ENCODE measurements at places on chromosomes 1 and 21. TPM values are rescaled to one million over a fixed set of nuclear protein-coding genes. Genes with fewer than 3 reads are reported as not detected.

GRCh38 chr1:3594706-3595377 lies 16.5 kb downstream of the MEGF6 start:
- no peak for DNase-seq

DNA sequence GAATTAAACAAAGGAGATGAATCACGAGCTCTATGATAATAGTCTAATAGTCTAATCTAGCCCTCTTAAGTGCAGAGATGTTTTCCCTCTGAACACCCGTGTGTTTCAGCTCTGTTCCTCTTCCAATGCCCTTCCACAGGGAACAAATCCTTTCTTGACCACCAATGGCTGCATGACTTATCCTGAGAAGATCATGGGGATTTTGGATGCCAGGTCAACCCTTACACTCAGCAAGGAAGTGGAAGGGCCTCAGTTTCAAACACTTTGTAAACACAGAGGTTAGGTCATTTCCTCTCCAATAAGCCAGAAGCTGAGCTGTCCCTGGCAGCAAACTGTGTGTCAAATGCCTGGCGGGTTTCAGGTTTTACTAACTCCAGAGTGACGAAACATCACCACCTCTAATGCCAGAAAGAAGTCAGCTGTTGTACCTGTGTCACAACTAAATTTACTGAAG lies 200.0 kb downstream of the GABPA start:
- peak; percentile 92 for DNase-seq

DNA sequence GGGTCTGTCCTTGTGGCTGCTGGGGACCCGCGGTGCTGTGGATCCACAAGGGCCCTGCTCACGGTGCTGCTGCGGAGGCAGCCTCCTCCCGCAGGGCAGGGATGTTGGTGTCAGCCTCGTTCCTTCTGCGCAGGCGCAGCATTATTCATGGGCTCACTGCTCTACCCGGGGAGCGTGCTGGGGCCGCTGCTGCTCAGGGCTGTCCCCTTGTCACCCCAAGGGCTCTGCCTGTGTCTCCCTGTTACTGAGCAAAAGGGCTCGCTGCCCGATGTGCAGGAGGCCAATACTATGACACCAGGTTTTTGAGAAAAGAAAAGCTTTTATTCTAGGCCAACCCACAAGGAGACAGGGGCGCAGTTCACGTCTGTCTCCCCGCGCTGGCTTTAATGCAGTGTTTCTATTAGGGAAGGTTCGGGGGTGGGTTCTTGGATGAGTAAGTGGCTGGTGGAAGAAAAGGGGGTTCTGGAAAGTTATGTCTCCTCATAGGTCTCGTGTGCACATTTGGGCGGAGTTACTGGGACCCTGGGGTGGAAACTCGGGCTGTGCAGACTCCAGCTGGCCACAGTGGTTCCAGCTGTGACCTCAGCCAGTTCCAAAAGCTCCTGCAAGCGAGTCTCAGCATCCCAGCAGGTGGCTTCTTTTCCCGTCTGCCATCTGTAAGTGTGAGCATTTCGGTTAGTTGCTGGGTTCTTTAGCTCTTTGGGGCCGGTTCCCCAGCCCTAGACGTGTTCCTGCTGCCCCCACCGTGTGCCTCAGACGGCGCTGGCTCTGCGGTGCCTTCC lies 40.8 kb upstream of the LRRC3 start:
- DNase-seq, result no peak

DNA sequence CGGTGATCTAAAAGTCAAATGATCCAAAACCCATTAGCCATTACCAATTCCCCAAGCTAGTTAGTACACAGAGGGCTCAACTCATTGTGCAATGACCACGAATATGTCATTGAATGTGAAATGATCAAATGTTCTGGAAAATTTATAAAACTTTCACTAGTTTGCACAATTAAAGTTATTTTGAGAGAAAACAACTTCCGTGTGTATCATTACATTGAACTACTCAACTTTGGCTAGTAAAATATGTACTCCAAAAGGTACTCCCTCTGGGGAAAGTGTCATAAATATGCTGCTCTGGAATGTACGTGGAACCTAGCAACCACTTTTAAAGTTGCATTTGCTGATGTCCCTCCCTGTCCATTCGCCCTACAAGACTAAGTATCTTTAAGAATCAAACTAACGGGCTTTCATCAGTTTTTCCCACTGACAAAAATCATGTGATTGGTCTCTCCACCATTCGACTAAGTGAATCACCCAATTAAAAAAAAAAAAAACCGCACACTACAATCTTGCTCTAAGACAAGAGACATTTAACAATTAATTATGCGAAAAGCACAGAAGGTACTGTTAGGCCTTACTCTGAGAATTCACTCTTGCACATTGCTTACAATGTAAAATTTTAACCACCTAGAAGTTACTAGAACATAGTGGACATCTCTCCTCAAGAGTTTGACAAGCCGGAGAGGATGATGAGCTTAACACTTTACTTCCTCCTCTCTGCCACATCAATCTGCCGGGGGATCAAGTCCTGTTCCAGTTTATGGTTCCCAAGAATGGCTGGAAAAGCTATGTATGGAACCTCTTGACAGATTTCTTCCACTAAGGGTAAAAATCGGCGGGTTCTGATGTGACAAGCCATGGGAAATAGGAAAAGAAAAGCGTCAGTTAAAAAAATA lies 1.2 kb downstream of the ACBD3 start:
- no peak for DNase-seq

DNA sequence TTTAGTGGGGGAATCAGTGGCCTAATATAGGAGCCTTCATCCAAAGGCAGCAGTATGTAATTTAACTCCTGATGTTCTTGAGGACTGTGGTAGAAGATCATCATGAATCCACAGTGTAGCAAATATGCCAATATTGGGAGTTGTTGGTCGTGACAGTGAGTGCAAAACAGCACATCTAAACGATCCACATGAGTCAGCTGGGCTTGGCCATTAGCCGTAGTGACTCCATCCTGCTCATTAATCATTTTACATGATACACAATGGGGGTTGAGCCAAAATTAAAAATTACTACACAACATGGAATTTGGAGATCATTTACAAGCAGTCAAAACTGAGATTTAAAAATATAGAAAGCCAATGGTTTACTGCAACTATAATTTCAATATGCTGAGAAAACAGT lies 653.9 kb upstream of the CAMK1G start:
- peak; percentile 76 for DNase-seq

- no peak for DNase-seq
These were observed 16.8 kb upstream of the NID1 start for GRCh38 chr1:236081546-236082227.

- DNase-seq, result peak; percentile 71
These were observed 46.9 kb downstream of the HLX start for GRCh38 chr1:220926146-220926545.

- DNase-seq, result peak; percentile 58
These were observed 154.4 kb downstream of the PLPP3 start for GRCh38 chr1:56424744-56425493.

- no peak for DNase-seq
These were observed 17.4 kb downstream of the NDUFS5 start for GRCh38 chr1:39043513-39043912.

GRCh38 chr1:38179483-38179882 lies 132.9 kb upstream of the POU3F1 start:
- no peak for DNase-seq

DNA sequence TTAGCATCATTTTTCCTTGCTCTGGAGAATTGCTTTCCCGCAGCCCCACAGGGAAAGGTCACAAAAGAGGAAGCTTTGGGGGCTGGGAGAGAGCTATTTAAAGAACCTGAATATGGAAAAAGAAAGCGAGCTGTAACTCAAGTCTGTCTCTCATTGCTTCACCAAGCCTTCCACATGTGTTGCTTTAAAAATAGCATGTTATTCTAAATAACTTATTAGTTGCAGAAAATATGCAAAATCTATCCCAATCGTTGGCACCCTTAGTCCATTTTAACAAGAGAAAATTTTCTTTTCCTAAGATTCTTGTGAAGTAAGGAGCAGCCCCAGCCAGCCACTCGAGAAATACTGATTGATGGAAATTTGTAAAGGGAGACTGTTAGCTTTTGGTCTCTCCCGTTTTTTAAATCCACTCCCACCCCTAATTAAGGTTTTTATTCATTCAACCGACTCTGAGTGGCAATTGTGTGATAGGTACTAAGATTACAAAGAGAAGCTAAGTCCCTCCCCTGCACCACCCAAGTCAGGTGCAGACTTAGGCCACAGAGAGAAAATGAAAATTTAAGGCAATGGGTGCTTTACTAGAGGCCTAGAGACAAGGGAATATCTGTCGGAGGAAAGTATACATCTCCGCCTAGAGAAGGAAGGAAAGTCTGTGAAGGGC lies 802 bp downstream of the CYP4X1 start:
- DNase-seq, result no peak

GRCh38 chr1:31790641-31791091 lies 25.2 kb downstream of the SPOCD1 start:
- DNase-seq, result no peak

- DNase-seq, result peak; percentile 64
These were observed 102.5 kb downstream of the KCNN3 start for GRCh38 chr1:154767315-154768240.

- no peak for DNase-seq
These were observed 31.3 kb downstream of the CENPF start for GRCh38 chr1:214634267-214634666.

- DNase-seq, result peak; percentile 42
These were observed 780 bp downstream of the YTHDF2 start for GRCh38 chr1:28737307-28738132.

DNA sequence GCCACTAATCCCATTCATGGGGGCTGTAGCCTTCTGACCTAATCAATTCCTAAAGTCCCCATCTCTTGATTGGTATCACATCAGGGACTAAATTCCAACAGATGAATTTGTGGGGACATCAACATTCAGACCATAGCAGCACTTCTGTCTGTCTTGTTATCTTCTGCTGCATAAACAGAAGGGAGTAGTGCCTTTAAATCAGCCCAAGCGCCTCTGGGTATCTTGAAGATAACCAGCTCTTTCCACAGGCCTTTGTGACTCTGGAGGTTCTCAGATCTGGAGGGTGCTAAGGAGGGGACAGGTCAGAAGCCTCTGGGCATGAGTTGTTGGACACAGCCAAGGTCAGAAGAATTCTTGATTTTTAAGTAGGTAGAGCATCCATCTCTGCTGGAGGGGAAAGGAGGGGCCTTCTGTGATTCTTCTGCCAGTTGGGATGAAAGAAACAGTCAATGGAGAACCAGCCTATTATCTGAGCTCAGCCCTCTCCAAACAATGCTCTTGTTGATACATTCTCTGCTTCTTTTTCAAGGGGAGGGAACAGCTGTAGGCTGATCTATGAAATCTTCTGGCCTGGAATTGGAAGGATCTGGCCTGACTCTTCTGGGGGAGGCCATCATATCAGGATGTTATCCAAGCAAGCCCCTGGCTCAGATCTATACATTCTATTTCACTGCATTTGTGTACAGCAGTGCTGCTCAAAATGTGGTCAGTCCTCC lies 31.3 kb upstream of the LRIG2 start:
- DNase-seq, result no peak

DNA sequence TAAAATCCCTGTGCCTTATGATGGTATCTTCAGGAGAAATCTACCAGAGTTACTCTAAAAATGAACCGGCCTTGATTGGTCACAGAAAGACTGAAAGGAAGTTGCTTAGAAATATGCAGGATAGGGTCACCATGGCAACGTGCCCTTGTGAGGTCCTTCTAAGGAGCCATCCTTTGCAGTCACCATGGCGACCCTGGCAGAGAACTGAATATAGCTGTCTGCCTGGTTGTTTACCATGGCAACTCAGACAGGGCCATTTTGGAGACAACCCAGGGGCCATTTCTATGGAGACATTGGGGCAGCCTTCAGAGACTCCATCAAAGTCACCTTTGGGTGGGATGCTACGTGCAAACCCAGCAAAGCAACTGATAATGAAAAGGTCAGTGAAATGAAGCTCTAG lies 43.0 kb downstream of the SNX7 start:
- no peak for DNase-seq

The NOL9 gene
- total RNA-seq, result 25.0 TPM

The CROCC gene
- 18.1 TPM for total RNA-seq

The FALEC gene
- total RNA-seq, result not detected

The DNAH14 gene
- total RNA-seq, result 40.5 TPM

The NAV1 gene
- total RNA-seq, result 22.9 TPM

The S100A1 gene
- total RNA-seq, result 0.99 TPM

The LMX1A gene
- total RNA-seq, result not detected
